ENCODE measurements at places on chromosomes 11 and 22. TPM values are rescaled to one million over a fixed set of nuclear protein-coding genes. Genes with fewer than 3 reads are reported as not detected.

Gene FOLR2
- total RNA-seq, result not detected

Gene TUG1
- total RNA-seq, result 66.4 TPM

Gene CECR2
- total RNA-seq, result not detected

Gene PGR
- total RNA-seq, result not detected

Gene TEAD1
- total RNA-seq, result 83.2 TPM

Gene CLMP
- total RNA-seq, result 27.6 TPM

Gene RIMBP3C
- 1.2 TPM for total RNA-seq

Gene BDNF
- 46.9 TPM for total RNA-seq
